Suprapubic skin (tissue), 4 donors: ENCODE measurements at places on chromosomes 2 and 18. TPM values are rescaled to one million over a fixed set of nuclear protein-coding genes. Genes with fewer than 3 reads are reported as not detected.

- H3K4me3 ChIP-seq, result no peak overlapping the region
- no peaks in the 10 kb centered on the region for H3K4me1 ChIP-seq
These were observed 140.5 kb downstream of the ST6GAL2 start for GRCh38 chr2:106745468-106745867.

GRCh38 chr18:34220081-34220815 lies 4.5 kb downstream of the NOL4 start:
- H3K36me3 ChIP-seq, result no peaks in the 10 kb centered on the region
- DNase-seq, result no peak
- peaks cover 46% of the 10 kb centered on the region for H3K27me3 ChIP-seq
- H3K4me3 ChIP-seq, result no peak overlapping the region
- no peak overlapping the region for H3K27ac ChIP-seq

DNA sequence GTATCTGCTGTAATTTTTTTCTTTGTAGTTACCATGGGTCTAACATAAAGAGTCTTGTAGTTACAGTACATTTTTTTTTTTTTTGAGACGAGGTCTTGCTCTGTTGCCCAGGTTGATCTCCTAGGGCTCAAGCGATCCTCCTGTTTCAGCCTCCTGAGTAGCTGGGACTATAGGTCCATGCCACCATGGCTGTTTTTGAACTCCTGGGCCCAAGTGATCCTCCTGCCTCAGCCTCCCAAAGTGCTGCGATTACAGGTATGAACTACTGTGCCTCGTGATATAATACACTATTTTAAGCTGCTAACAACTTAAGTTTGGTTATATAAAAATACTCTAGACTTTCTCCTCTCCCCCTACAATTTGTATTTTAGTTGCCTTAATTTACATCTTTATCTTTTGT lies 46.3 kb downstream of the ASB1 start:
- H3K27me3 ChIP-seq, result no peaks in the 10 kb centered on the region
- no peaks in the 10 kb centered on the region for H3K4me1 ChIP-seq
- no peak overlapping the region for H3K4me3 ChIP-seq
- no peak overlapping the region for H3K27ac ChIP-seq
- H3K36me3 ChIP-seq, result no peaks in the 10 kb centered on the region

GRCh38 chr2:216568576-216568975 lies 64.6 kb upstream of the IGFBP2 start:
- peaks cover 8% of the 10 kb centered on the region for H3K4me1 ChIP-seq
- H3K36me3 ChIP-seq, result no peaks in the 10 kb centered on the region
- no peak for DNase-seq
- no peaks in the 10 kb centered on the region for H3K27me3 ChIP-seq

- no peak overlapping the region for H3K27ac ChIP-seq
- H3K36me3 ChIP-seq, result no peaks in the 10 kb centered on the region
- no peak overlapping the region for H3K4me3 ChIP-seq
- no peak for DNase-seq
These were observed 45.1 kb downstream of the PROC start for GRCh38 chr2:127463155-127463991.

DNA sequence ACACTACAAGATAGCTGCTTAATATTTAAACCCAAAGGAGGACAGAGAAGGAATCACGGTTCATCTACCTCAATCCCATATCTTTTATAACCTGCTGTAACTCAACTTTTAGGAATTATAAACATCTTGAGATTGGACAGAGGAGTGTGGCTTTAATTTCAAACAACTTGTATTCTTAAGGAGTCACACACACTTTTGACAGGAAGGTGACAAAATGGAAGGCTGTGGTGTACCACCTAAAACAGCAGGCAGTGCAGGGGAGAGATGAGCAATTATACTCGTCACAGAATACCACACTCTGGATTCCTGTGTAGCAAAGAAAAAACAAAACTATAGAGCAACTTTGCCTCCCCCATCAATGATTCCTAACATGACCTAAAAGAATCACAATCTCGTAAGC lies 194.8 kb downstream of the ZEB2 start:
- H3K36me3 ChIP-seq, result no peaks in the 10 kb centered on the region
- H3K4me1 ChIP-seq, result peaks cover 4% of the 10 kb centered on the region
- no peaks in the 10 kb centered on the region for H3K27me3 ChIP-seq
- no peak for DNase-seq
- H3K27ac ChIP-seq, result no peak overlapping the region
- H3K4me3 ChIP-seq, result no peak overlapping the region

GRCh38 chr2:36427790-36428243 lies 72.2 kb downstream of the CRIM1 start:
- no peaks in the 10 kb centered on the region for H3K27me3 ChIP-seq
- no peaks in the 10 kb centered on the region for H3K36me3 ChIP-seq
- no peak overlapping the region for H3K27ac ChIP-seq
- no peak overlapping the region for H3K4me3 ChIP-seq
- no peak for DNase-seq
- H3K4me1 ChIP-seq, result peaks cover 15% of the 10 kb centered on the region

GRCh38 chr2:80852808-80853139 lies 548.2 kb upstream of the LRRTM1 start:
- no peaks in the 10 kb centered on the region for H3K27me3 ChIP-seq
- no peak overlapping the region for H3K4me3 ChIP-seq
- DNase-seq, result no peak
- no peaks in the 10 kb centered on the region for H3K4me1 ChIP-seq

DNA sequence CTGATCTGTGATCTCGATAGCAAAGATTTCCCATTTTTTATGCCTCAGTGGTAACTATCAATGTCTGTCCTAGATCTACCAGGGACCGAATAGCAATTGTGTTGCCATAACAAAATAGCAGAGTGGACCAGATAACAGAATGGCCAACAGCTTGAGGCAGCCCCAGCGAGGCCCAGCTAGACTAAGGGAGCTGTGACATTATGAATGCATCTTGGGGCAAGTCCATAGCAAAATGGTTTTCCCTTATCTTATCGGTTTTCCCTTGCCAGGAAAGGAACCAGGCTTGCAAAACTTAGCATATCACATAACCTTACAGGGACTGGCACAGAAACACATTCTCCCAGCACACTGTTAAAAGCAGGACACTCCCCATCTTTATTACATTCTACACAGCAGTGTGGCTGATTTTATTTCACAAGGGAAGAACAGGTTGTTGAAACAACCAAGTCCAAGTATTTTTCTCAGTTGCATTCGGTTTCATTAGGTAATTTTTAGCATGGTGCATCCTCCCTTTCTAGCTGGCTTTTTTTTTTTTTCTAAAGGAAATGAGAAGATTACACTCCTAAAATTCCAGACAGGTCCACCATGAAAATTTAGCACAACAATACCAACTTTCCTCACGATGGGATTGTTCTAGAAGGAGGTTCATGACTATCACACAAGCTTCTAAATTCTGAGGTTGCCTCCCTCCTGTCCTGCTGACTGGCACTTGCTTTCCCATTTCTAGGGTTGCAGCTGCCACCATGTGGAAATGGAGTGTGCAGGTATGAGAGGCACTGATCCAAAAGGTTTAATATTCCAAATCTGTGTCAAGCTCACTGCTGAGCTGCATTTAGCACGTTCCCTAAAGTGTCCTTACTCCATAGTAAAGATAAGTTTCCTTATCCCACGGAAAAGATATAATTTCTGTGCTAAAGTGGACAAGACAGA lies 97.0 kb upstream of the SLC35G4 start:
- DNase-seq, result no peak
- H3K4me3 ChIP-seq, result no peak overlapping the region
- no peaks in the 10 kb centered on the region for H3K4me1 ChIP-seq

CCDC68 gene
- 0.78 TPM for total RNA-seq

RESP18 gene
- total RNA-seq, result not detected

RAB6C gene
- not detected for total RNA-seq

ADCYAP1 gene
- not detected for total RNA-seq

UGT1A3 gene
- 3.0 TPM for total RNA-seq

NR4A2 gene
- 20.5 TPM for total RNA-seq

CTNNA2 gene
- total RNA-seq, result 0.21 TPM
